ENCODE measurements at places on chromosomes 7 and 10.

- DNase-seq, result peak; percentile 37
Measured at GRCh38 chr7:146090023-146090645, 26.5 kb upstream of the CNTNAP2 start.

DNA sequence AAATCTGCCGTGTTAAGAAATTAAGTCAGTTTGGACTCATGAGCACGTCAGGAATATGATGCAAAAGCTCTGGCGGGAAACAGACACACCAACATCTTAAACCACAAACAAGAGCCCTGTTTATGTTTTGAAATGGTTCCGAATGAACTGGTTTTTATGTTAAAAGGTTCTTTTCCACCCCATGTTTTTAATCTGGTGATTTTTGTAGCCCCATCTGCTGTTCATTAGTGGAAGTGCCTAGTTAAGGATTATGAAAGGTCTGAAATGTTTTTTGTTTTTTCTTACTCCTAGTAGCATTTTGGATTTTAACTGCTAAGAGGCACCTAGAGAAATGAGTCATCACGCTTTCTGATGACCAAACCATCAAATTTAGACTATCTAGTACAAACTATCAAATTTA lies 404.1 kb upstream of the MKI67 start:
- no peak for DNase-seq

GRCh38 chr10:42637142-42637541 lies 1.2 kb downstream of the ZNF33B start:
- no peak for DNase-seq

DNA sequence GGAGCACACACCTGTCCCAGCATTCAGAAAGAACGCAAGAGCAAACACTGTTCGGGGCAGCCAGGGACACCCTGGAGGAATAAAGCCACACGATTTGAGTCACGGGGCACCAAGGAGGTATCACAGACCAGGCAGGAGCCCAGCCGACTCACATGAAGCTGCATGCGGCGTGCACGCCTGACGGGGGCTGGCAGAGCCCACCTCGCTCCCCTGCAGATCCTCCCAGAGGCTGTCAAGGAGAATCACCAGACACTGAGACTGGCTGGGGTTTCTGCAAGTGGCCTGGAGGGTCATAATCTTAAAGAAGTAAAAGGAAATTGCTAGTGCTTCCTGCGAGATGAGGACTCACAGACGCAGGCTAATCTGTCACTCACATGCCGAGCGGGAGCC lies 61.6 kb downstream of the TCERG1L start:
- DNase-seq, result no peak

DNA sequence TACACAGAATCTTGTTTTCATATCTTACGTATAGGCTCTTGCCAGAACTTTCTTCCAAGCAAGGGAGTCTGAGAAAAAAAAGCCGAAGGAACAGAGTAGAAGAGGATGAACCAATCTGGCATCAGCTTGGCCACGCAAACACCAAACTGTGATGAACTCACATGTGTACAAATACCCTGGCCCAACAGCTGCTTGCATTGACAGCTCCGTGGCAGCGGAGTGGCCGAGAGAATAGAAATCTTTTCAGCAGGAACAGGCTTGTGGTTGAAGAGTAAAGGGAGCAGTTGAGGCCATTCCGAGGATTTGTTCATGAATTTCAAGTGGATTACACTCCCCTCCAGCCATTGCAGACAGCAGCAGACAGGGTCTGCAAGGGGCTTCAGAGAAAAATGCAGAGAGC lies 173.8 kb upstream of the PLXNA4 start:
- DNase-seq, result no peak

GRCh38 chr7:68828575-68828974 lies 769.7 kb upstream of the AUTS2 start:
- no peak for DNase-seq

- no peak for DNase-seq
Measured at GRCh38 chr10:30154126-30154525, 94.7 kb upstream of the JCAD start.

- no peak for DNase-seq
Measured at GRCh38 chr10:17206210-17206709, 4.8 kb upstream of the TRDMT1 start.

DNA sequence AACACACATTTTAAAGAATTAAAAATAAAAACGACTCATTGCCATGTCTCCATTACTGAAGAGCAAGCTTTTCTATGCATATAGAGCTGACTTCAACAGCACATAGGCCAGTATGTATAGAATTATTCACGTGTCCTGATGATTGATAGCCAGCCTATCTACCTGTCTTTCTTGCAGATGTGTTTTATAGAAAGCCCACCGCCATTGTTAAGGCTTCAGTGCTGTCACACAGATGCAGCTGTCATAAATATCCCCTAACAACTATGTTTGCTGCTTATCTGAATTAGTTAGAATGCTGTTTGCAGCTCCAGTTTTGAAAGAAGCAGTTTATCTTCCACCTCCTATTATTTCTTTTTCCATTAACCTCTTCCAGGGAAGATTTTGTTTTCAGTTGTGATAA lies 235.9 kb downstream of the SLC25A13 start:
- no peak for DNase-seq

DNA sequence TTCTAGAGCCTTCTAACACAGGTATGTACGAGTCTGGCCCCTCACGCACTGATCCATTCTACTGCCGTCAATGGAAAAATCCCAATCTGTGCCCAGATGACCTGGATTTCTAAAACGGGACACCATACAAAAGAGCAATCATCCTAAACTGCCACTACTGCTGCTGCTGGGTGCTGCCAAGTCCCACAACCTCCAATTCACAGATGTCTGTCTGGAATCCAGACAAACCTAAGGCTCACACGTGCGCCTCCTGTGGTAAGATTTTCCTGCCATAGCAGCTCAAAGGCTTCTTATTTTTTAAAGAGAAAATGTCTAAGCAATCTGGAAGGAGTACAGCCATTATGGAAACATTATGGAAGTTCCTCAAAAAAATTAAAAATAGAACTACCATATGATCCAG lies 40.9 kb downstream of the JCAD start:
- DNase-seq, result no peak

- DNase-seq, result no peak
Measured at GRCh38 chr7:44461387-44461786, 29.1 kb downstream of the NUDCD3 start.

- no peak for DNase-seq
Measured at GRCh38 chr7:27170426-27171324, 3.4 kb downstream of the HOXA10 start.

- DNase-seq, result peak; percentile 67
Measured at GRCh38 chr7:8433477-8434289, at the start of gene NXPH1. Gene NXPH1, plus strand, starts transcription at chr7:8433609.

DNA sequence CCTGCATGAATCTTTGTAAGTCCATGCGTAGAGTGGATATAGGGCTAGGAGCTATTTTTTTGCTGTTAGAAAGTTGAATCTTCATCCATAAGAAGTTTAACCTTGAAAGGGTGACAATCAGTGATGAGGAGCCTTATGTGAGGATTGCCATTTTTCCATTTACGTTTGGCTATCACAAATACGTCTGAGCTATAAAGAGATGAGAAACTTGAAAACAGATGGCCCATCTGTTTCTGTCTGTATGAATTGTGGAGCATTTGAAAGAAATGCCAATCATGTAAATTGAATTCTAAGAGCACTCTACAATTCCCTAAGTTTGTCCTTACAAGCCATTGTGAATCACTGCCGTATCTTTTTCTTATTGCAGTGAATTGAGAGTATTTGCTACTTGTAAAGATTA lies 169.8 kb upstream of the TEX47 start:
- DNase-seq, result no peak

- no peak for DNase-seq
Measured at GRCh38 chr10:118148247-118148646, 101.5 kb upstream of the RAB11FIP2 start.

DNA sequence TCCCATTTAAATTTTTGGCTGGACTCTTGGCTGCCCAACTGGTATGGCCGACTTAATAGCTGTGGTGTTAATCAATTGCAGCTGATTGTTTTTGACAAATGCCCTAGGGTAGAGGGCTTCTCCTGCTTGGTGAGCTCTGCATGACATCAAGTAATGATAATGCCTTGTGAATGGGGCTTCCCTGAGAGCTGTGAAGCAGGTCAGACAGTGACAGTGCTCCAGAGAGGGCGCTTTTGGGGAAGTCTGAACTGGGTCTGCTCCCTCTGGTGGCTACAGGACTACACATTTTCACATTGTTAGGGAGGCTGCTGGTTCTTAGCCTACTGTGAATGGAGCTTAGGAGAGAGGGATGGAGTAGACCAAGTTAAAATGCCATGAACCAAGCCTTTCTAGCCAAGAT lies 98.8 kb downstream of the SDK1 start:
- DNase-seq, result no peak

DNA sequence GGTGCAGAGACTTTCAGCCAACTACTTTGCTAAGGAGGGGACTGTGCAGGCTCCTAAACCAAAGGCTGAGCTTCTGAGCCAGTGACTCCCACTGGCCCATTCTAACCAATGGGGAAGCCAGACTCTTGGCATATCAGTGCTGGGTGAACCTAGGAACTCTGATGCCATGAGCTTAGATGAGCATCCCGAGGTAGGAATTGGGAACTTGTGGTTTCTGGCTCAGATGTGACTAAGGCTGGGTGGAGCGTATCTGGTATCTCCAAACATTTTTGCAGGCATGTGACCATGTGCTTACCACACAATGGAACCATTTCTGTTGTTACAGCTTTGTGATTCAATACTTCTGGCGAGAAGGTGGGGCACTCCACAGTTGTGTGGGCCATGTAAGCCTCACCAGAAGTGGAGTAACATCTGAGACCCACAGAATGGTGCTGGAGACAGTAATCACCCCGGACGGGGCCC lies 2.5 kb upstream of the AVPI1 start:
- DNase-seq, result no peak

GRCh38 chr10:13347043-13347499 lies 1.0 kb downstream of the SEPHS1 start:
- DNase-seq, result no peak

DNA sequence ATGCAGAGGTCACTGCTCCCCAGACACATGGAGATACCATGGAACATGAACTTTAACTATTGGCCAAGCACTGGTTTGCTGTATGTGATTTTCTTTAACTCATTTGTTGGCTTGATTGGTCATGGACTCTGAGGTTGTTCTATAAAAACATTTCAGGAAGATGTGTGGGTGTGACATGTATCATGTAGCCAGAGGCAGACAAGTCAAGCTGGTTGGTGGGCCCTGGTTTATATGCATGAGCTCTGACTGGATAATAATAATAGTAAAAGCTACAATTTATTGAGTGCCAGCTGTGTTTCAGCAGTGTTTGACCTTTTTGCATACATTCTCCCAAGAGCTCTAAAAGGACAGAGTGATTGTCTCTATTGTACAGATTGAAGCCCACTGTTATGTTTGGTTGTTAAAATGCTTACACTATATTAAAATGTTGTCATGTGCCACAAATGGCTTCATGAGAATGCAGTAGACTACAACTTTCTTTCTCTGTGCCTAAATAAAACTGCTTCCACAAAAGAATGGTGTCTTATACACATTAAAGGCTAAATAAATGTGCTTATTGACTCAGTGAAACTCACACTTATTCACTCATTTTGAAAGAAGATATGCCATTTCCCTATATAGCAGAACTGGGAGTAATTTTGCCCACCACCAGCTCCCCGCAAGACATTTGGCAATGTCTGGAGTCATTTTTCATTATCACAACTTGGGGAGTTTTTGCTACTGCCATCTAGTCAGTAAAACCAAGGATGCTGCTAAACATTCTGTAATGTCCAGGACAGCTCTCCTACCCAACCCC lies 243.6 kb upstream of the NFE2L3 start:
- DNase-seq, result no peak

- no peak for DNase-seq
Measured at GRCh38 chr7:87505557-87506245, 30.2 kb upstream of the ABCB4 start.

- DNase-seq, result no peak
Measured at GRCh38 chr7:152054367-152055230, 29.1 kb downstream of the GALNT11 start.

- DNase-seq, result no peak
Measured at GRCh38 chr7:131042269-131043160, 285.2 kb upstream of the MKLN1 start.

DNA sequence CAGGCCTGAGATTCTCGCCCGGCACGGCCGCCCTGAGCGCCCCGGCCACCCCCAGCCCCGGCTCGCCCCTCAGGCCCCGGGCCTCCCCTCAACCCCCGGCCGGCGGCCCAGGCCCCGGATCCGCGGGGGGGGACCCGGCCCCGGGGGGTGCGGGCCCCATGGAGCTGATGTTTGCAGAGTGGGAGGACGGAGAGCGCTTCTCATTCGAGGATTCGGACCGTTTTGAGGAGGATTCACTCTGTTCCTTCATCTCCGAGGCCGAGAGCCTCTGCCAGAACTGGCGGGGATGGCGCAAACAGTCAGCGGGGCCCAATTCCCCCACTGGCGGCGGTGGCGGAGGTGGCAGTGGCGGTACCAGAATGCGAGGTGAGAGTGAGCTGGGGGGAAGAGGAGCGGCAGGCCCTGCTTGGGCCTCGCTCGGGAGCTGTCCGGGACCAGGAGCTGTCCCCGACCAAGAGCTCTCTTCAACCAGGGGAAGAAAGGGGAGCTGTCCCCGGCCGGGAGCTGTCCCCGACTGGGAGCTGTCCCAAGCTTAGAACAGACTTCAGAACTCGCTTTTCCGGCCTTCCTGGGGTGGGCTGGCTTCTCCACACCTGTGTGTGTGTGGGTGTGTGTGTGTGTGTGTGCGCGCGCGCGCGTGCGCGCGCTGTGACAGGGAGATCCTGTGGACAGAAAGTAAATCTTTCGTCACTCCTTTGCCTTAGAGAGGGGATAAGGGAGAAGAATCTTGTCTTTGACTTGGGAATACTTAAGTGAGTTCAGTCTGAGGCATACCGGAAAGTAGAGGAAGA lies 510 bp downstream of the ZSWIM8 start:
- DNase-seq, result no peak

GRCh38 chr7:31003097-31003496 lies 39.3 kb downstream of the GHRHR start:
- DNase-seq, result no peak

DNA sequence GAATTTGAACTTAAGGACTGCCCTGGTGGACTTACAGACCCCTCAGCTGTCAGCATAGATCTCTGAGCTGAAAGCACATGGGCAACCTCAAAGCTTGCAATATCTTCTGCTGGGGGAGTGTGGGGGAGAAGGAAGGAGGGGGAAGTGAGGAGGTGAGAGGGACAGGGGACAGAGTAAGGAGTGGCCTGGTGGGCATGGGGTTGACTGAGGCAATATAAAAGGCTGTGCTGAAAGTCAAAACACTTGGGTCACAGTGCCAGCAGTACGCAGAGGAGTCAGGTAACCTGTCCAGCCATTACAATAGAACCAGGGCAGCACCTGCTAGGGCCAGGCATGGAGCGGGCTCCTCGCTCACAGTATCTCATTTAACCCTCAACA lies 43.2 kb downstream of the PPP1R3C start:
- no peak for DNase-seq
